ENCODE measurements at places on chromosomes 5 and 9. TPM values are rescaled to one million over a fixed set of nuclear protein-coding genes. Genes with fewer than 3 reads are reported as not detected.

The SPAG8 gene
- 0.41 TPM for total RNA-seq

The TBC1D9B gene
- total RNA-seq, result 65.6 TPM

The CDK7 gene
- 74.0 TPM for total RNA-seq

The CDC20B gene
- total RNA-seq, result not detected

The CARTPT gene
- total RNA-seq, result not detected

The NR6A1 gene
- 1.7 TPM for total RNA-seq

The MXD3 gene
- 22.2 TPM for total RNA-seq

The PCDHGA6 gene
- total RNA-seq, result 0.23 TPM

The ADRA1B gene
- total RNA-seq, result 11.2 TPM

The SLC22A4 gene
- 4.8 TPM for total RNA-seq

The ZDHHC11 gene
- 14.6 TPM for total RNA-seq

The TENT4A gene
- 19.4 TPM for total RNA-seq

The FOXD4L4 gene
- 0.03 TPM for total RNA-seq

The GSN gene
- total RNA-seq, result 43.6 TPM

The TAL2 gene
- 0.32 TPM for total RNA-seq

The TEX48 gene
- not detected for total RNA-seq

The NIPAL4 gene
- 10.1 TPM for total RNA-seq

The CYLC2 gene
- total RNA-seq, result not detected

The RNF208 gene
- 2.0 TPM for total RNA-seq

Measured in A549 treated with RU486 at 1 μM for 4 hours (cell line).